Smooth muscle cell of the brain vasculature (primary cell): ENCODE measurements at places on chromosomes 3 and 15.
A peak's percentile ranks its signal among the peaks of the same experiment; 100 is the strongest.

- no peak for DNase-seq
These were observed 5.7 kb upstream of the EXOG start for GRCh38 chr3:38490281-38491030.

DNA sequence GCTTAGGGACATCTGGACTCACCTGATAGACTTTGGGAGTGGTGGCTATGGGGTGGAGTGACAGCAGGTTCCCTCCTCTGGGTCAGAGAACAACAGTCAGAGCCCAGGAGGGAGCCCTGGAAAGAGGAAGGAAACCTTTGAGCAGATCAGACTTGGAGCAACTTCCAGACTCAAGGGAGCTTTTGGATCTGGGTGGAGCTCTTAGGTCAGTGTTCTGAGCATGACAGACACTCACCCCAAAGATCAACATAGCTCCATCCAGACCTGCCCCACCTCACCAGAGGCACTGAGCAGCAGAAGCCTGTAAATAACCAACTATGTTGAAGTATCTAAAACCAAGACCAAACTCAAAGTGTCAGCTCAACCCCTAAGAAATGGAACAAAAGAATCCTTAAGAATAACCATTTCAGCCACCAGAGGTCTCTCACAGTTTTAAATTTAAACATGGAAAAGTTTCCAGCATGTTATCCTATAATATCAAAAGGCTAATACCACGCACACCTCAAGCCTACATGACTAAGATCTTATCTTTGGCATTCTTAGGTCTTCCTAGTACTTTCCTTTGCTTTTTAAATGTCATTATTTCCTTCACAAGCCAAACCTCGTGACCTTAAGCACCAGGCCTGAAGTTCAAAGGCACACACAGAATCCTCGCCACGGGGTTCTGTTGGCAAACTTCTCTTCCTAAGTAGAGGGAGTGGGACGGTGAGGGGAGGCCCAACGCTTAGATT is 56.4 kb downstream of the UMPS start:
- no peak for DNase-seq

GRCh38 chr3:113745756-113746547 is at the start of gene NAA50:
NAA50 (minus strand) TSS chr3:113746249; CDS start chr3:113745949, 300 bp downstream.
- DNase-seq, result peak; percentile 75

- DNase-seq, result no peak
These were observed 190.8 kb downstream of the CBLB start for GRCh38 chr3:105678017-105678416.

GRCh38 chr15:50261981-50262380 is 3.5 kb downstream of the HDC start:
- DNase-seq, result no peak

DNA sequence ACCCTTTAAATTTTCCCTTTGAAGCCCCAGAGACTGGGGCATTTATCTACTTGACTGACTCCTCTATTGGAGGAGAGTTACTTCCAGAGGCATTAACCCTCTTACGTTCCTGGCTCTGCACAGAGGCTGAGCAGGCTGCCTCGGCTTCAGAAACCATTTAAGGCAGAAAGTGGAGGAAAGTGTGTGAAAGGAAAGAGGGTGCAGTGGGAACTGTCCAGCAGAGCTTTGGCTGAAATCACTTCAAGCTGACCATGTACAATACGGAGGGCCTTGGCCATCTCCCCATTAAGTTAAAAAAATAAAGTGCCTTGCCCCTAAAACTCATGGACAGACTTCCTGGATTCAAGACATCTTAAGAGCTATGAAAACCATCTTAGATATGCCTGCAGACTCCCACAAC is 238.7 kb downstream of the SV2B start:
- no peak for DNase-seq

DNA sequence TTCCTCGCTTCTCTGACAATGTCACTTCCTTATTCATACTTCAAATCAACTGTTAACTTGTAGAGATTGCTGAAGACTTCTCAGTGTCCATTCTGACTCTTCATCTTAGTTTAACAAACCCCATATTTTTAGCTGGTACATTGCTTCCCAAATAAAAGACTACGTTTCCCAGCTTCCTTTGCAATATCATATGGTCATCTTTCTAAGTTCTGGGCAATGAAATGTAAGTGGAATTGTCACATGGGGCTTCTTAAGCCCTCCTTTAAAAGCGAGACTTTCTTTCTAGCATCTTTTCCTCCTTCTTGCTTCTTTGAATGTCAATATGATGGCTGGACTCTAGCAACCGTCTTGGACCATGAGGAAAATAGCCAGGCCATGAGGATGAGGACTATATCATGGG is 239.0 kb downstream of the ZNF621 start:
- DNase-seq, result no peak

GRCh38 chr3:127747066-127747465 is 74.3 kb downstream of the ABTB1 start:
- no peak for DNase-seq

DNA sequence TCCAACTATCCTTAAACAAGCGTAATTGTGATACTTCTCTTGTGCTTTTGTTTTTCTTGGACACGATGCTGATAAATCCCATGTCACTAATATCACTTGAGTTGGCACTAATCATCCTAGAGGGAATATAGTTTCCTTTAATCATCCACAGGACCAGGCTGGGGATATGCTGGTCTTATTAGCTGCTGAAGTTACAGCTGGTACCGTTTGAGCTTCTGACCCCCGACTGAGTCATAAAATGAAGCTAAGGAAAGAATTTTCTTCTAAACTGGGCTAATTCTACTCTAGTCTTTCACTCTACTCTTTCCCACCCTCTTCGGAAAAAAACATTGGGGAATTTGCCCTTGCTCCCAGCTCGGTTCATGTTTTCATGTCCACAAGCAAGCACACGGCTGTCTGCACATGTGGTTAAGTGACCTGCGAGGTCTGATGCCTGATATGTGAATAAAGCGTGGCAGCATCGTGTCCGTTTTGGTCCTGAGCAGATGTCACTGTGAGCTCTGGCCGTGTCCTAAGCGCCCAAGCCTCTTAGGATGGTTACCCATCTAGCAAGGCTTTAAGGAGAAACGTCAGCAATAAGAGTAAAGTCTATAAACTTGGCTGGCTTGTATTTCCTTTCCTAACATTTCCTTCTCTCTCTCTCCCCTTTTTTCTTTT is 223.7 kb downstream of the ITPR1 start:
- DNase-seq, result peak; percentile 64

DNA sequence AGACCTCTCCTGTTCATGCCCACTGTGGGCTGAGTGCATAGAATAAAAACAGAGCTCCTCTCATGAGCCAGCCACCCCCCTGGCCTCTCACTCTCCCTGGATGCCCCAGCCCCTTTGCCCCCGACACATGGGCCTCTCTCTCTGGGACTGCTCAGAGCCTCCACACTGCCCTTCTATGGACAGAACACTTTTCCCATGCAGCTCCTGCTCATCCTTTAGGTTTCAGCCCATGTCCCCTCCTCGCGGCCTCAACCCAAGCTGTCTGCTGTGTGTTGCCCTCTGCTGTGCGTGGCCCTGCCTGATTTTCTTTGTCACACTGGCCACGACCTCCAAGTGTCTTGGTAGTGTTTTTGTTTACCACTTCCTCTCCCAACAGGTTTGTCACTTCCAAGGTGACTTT is 20.7 kb upstream of the PRR23E start:
- no peak for DNase-seq

GRCh38 chr3:191792580-191792979 is 331.6 kb downstream of the PYDC2 start:
- DNase-seq, result no peak

DNA sequence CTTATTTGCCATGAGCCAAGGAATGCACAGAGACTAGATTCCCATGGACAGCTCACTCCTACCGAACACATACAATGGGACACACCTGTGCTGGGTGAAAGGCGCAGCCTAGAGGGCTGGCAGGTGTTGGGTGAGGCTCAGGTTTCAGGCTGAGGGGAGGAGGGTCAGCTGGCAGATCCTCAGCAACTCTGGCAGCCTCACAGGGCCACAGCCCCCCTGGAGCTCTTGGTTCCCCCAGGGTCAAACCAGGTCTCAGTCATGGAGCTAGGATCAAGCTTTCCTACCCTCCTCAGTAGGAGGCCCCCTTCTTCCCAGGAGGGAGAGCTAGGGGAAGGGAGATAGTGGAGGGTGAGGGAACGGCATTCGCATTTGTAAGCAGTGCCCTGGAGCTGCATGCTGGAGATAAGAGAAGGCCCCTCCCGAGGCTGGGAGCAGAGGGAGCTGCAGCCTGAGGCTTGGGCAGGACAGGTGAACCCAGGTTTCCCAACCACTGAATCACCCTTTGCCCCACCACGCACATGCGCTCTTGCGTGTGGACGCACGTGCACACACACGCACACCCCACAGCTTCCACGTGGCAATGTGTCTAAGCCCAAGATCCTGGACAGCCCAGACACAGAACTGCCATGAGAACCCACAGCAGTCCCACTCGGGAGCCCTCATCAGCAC is 26.3 kb upstream of the TFRC start:
- no peak for DNase-seq

- DNase-seq, result no peak
These were observed 907 bp downstream of the PLXNA1 start for GRCh38 chr3:126983653-126984390.

DNA sequence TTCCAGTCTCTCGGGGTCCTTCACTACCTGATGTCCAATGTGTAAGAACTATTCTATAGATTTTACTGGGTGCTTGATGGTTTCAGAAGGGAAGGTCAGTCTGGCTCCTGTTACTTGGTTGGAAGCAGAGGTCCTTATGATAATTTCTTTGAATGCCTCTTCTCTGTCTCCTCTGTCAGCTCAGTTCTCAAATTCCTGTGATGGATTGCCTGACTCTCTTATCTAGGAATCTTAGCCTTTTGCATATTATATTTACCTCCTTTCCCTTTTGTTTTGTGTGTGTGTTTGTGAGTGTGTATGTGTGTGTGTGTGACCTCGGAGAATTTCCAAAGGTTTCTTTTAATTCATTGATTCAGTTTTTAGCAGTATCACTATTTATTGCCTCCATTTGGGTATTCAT is 88.2 kb downstream of the ARNT2 start:
- no peak for DNase-seq

DNA sequence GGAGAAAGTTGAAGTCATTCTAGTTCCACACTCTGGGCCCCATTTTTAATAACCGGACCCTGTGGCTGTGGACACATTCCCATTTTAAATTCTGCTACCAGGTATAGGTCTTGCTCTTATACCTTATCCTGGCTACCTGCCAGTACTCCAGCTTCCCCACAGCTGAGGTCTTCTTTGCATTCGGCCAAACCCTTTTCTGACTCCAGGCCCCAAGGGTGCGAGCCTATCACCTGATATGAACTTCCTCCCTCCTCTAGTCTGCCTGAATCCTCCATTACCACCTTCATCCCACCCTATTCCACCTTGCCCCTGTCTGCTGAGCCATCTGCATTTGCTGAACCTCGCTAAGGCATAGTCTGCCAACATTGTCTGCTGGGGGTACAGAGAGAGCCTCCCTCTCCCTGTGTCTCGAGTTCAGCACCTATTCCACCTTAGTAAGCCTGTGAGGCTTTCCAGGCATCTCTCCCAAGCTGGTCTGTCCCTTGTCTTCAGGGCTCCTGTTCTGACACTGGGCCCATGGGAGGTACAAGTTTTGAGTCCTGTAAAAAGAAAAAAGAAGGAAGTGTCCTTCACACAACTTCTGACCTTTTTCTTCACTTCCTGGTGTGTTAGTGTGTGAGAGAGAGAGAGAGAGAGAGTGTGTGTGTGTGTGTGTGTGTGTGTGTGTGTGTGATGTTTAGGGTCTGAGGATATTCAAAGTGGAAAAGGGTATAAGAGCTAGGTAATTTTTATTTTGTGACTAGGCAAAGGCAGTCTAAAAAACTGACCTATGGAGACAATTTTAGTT is 27.0 kb downstream of the PDE8A start:
- DNase-seq, result no peak

GRCh38 chr3:26558257-26558656 is 64.3 kb upstream of the LRRC3B start:
- DNase-seq, result no peak

DNA sequence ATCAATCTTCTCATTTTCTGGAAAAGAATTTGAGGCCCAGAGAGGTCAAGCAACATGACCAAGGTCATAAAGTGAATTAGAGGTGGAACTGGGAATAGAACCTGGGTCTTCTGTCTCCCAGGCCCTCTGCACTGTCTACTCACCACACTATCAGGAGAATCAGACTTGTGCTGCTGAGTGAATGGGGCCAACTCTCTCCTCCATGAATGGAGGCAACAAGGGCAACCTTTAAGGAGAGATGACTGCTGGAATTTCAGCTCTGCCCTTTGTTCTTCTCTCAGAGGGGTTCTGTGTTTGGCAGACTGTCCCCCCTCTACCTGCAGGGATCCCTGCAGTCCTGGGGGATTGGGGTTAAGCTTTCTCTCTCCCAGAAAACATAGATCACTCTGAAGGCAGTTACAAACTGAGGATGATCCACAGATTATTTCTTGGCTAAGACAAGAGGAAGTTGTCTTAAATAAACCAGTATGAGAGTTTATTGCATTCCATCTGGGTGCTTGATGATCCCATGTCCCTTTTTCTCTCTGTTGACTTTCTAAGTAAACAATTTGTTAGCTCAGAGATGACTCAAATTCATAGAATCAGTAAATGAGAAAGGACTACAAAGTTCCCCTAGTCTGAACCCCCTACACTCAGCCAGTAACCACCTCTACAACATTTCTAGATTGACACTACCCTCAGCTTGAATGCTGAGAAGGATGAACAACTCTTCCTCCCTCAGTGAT is 99.0 kb upstream of the LIPC start:
- no peak for DNase-seq
